ENCODE measurements at places on chromosomes 7 and 10.

- no peak for DNase-seq
Measured at GRCh38 chr10:129419397-129419796, 47.6 kb upstream of the MGMT start.

GRCh38 chr7:130500463-130500862 lies 8.6 kb downstream of the MEST start:
- no peak for DNase-seq

DNA sequence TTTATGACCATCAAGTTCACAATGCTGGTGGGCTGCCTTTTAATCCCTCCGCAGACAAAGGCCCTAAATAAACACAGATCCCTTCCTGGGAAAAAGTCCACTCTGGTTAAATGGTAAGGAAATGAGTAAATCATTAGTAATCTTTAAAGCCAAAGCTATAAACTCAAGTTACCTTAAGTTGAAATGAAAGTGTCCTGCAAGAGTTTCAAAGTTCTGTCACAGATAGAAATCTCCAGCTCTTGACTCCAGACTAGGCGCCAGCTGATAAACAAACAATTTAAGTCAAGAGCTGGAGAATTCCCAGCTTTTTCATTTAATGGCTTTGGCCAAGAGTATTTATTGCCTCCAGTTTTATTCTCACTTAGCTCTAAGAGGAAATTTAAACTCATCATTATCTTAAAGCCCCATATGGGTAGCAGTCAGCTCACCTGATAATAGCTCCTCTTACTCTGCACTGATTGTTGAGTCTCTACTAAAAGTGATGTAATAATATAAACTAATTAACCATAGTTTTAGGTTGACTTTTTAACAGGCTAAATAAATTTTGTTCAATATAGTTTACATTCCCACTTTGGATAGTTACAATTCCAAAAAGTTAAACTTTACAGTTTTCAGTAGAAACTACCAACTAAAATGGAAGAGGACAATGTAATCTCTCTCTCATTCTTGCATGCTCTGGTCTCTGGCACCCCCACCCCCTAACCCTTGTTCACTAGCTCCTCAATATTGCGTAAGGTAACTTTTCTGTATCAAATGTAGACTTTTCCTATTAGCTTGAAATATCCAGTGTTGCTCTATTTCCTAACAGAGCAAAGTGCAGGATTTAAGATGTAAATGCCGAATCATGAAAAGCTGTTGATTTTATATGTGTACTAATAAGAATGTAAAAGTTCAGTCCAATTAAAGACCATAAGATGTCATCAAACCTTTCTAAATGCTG lies 56.1 kb downstream of the HIBADH start:
- no peak for DNase-seq

DNA sequence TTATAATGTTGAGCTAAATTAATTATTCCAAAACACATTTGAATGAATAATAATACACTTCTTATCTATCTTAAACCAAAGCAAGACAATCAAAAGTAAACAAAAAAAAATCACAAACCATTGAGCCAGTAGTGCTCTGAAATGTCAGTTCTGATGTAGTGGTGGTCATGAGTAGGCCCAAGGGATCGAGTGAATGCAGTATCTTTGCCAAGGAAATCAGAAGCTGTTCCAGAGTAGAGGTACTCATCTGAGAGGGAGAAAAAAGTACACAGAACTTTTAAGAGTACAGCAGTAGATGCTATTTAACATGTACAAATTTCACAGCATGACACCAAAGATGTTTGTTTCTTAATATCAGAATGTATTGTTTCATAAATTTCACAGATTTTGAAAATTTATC lies 121.5 kb downstream of the SEMA3D start:
- DNase-seq = no peak

GRCh38 chr7:22992874-22993840 lies 20.8 kb downstream of the HYCC1 start:
- no peak for DNase-seq

Measured in caudate nucleus (tissue), 63 donors.